ENCODE measurements at places on chromosomes 13 and 19.

- no peak for ATAC-seq
Measured at GRCh38 chr13:102606537-102607309, 9.9 kb downstream of the TPP2 start.

DNA sequence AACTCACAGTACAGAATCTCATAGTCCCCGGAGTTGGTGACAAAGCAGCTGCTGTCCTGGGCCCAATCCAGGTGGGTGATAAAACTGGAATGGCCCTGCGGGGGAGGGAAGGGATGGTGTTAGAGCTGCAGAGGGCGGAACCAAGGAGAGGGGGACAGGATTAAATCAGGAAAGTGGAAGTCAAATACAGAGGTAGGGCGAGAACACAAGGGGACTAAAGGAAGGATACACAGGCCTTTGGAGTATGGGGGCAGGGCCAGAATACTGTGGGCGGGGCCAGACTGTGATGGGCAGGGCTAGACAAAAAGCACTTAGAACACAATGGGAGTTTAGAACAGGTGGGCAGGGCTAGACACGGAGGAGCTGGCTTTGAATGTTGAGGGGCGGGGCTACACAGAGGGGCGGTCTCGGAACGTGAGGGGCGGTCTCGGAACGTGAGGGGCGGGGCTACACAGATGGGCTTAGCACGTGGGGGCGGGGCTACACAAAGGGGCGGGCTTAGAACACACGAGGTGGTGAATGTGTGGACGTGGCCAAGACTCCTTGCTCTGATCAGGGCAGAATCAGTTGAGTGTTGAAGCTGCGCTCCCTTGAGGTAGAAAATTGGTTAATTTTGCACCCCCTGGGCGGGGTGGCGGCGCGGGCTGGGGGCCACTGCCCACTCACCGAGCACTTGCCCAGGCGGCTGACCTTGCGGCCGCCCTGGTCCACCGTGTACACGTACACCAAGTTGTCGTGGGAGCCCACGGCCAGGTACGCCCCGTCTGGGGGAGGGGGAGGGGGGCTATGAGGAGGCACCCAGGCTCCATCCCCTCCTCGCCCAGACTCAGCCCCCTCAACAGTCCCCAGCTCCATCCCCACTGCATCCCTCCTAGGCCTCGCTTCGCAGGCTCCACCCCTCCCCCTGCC lies 14.0 kb upstream of the GPR4 start:
- ATAC-seq = peak; percentile 91

- ATAC-seq = no peak
Measured at GRCh38 chr19:8167985-8168384, 18.6 kb upstream of the FBN3 start.

- ATAC-seq = no peak
Measured at GRCh38 chr13:98307463-98308085, 130.5 kb upstream of the RNF113B start.

DNA sequence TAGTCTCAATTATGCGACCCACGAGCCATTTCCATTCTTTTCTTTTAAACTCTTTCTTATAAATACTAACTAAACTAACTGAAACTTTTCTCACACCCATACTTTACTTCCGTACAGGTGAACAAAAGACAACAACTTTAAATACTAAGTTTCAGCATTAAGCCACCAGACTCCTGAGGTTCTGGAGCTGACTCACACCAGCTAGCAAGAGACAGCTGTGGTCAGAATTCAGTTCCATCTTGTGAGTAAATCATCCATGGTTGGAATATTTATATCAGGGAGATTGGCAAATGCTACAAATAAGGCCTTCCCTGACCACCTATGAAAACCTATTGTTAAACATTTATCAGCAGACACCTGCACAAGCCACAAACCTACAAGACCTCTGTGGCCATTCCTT lies 897.0 kb downstream of the EFNB2 start:
- no peak for ATAC-seq

- ATAC-seq = no peak
Measured at GRCh38 chr13:100273552-100273951, 184.7 kb downstream of the PCCA start.

Measured in SK-N-SH treated with all-trans-retinoic acid at 6 μM for 48 hours (cell line).